ENCODE measurements at places on chromosomes 11 and 22. TPM values are rescaled to one million over a fixed set of nuclear protein-coding genes. Genes with fewer than 3 reads are reported as not detected.

Gene OR5B21
- not detected for total RNA-seq

Gene PNPLA5
- not detected for total RNA-seq

Gene ARHGAP42
- total RNA-seq: 6.6 TPM

Gene DHCR7
- total RNA-seq: 58.9 TPM

Gene CCDC73
- total RNA-seq: not detected

Gene KREMEN1
- total RNA-seq: 67.2 TPM

Gene BBOX1
- total RNA-seq: not detected

Gene RFPL2
- not detected for total RNA-seq

Gene GTSE1
- total RNA-seq: 0.42 TPM

Gene MYRF
- 0.62 TPM for total RNA-seq

Gene TYR
- total RNA-seq: not detected

Gene FAM180B
- total RNA-seq: 0.32 TPM

Gene TMEM121B
- 1.9 TPM for total RNA-seq

Gene NPAS4
- total RNA-seq: 0.20 TPM

Gene UCP2
- 23.1 TPM for total RNA-seq

Gene ELFN2
- total RNA-seq: not detected

Gene OR52N2
- not detected for total RNA-seq

Gene MOV10L1
- total RNA-seq: 0.62 TPM

Gene RIC3
- 18.3 TPM for total RNA-seq

Gene P2RY2
- 9.1 TPM for total RNA-seq

Gene APOA1
- total RNA-seq: 6.2 TPM

Gene WNT11
- 7.1 TPM for total RNA-seq

Gene MMP26
- total RNA-seq: not detected

Gene CLDN5
- 12.8 TPM for total RNA-seq

Gene OR8D1
- not detected for total RNA-seq

Gene APOBEC3B
- 1.4 TPM for total RNA-seq

Gene BTG4
- not detected for total RNA-seq

Gene HBG1
- total RNA-seq: not detected

Gene ABTB2
- 14.1 TPM for total RNA-seq

Gene NXPE2
- total RNA-seq: 0.40 TPM

Gene TECTA
- total RNA-seq: 5.4 TPM

Gene CDKN1C
- 26.3 TPM for total RNA-seq

Gene KRTAP5-9
- not detected for total RNA-seq
